ENCODE measurements at places on chromosomes 1 and 21. TPM values are rescaled to one million over a fixed set of nuclear protein-coding genes. Genes with fewer than 3 reads are reported as not detected.

DNA sequence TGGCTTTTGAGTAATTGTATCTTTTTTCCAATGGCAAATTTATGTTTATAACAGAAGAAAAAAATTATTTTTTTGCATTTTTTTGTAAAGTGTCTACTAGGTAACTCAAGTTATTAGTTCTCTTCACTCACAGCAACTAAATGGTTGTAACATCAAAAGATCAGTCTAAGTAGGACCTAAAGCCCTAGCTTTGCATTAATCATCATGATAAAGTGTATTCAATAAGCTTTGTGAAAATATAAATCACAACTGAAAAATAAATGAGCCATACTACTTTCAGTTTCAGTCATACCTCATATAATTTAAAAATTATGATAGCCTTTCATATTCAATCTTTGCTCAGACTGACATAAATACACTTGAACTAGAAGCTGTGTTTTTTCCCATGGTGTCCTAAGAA, 6.9 kb downstream of the TAF5L start:
- H3K36me3 ChIP-seq = peaks cover 1% of the 10 kb centered on the region
- no peaks in the 10 kb centered on the region for H3K27me3 ChIP-seq
- H3K4me1 ChIP-seq = no peaks in the 10 kb centered on the region
- DNase-seq = no peak

- DNase-seq = no peak
- H3K4me3 ChIP-seq = no peak overlapping the region
- no peaks in the 10 kb centered on the region for H3K4me1 ChIP-seq
- no peaks in the 10 kb centered on the region for H3K36me3 ChIP-seq
- H3K27me3 ChIP-seq = no peaks in the 10 kb centered on the region
Observed at GRCh38 chr1:195141294-195141693, 1466.9 kb downstream of the KCNT2 start.

DNA sequence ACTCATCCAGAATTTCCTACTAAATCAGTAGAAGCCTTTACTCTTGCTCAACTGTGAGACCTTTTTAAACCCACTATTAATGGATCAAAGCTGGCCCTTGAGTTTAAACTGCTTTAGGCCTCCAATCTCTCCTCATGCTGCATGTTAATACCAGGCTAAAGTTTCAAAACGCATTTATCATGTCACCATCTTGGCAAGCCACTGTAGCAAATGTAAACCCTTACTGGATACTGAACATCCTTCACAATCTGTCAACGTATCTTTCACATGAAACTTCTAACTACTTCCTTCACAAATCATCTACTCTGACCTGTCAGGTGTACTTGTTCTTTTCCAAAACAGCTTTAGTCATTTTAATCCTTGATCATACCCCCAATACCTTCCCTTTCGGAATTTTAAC, 3.0 kb downstream of the PAXBP1 start:
- no peak for DNase-seq
- H3K36me3 ChIP-seq = peaks cover 1% of the 10 kb centered on the region
- no peak overlapping the region for H3K4me3 ChIP-seq
- H3K27me3 ChIP-seq = no peaks in the 10 kb centered on the region
- no peak overlapping the region for H3K27ac ChIP-seq

- H3K27ac ChIP-seq = peak overlapping the region; percentile 93
- no peaks in the 10 kb centered on the region for H3K36me3 ChIP-seq
- H3K27me3 ChIP-seq = no peaks in the 10 kb centered on the region
- no peak overlapping the region for H3K4me3 ChIP-seq
Observed at GRCh38 chr1:228837817-228838716, 102.8 kb downstream of the RHOU start.

- H3K36me3 ChIP-seq = no peaks in the 10 kb centered on the region
- no peak overlapping the region for H3K27ac ChIP-seq
- no peaks in the 10 kb centered on the region for H3K27me3 ChIP-seq
- DNase-seq = no peak
- H3K4me1 ChIP-seq = peaks cover 9% of the 10 kb centered on the region
- no peak overlapping the region for H3K4me3 ChIP-seq
Observed at GRCh38 chr1:202274611-202275010, 67.1 kb downstream of the UBE2T start.

DNA sequence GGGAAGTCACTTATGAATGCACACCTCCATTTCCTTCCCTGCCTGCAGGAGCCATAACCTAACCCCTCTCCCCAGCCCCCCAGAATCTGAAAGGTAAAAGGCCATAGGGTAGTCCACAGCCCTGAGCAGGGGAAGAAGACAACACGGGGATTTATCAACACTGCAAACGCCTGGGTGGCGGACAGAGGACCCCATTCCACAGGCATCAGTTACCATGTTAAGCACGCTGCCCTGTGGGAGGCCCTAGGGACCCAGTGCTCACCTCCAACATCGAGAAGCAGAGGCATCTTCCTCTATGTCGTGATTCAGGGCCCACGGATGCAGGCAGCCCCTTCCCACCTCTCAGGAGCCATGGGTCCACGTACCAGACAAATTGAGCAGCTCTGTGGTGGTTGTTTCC, 523.8 kb downstream of the MATN1 start:
- H3K4me1 ChIP-seq = no peaks in the 10 kb centered on the region
- no peak overlapping the region for H3K4me3 ChIP-seq
- no peaks in the 10 kb centered on the region for H3K27me3 ChIP-seq
- DNase-seq = no peak

DNA sequence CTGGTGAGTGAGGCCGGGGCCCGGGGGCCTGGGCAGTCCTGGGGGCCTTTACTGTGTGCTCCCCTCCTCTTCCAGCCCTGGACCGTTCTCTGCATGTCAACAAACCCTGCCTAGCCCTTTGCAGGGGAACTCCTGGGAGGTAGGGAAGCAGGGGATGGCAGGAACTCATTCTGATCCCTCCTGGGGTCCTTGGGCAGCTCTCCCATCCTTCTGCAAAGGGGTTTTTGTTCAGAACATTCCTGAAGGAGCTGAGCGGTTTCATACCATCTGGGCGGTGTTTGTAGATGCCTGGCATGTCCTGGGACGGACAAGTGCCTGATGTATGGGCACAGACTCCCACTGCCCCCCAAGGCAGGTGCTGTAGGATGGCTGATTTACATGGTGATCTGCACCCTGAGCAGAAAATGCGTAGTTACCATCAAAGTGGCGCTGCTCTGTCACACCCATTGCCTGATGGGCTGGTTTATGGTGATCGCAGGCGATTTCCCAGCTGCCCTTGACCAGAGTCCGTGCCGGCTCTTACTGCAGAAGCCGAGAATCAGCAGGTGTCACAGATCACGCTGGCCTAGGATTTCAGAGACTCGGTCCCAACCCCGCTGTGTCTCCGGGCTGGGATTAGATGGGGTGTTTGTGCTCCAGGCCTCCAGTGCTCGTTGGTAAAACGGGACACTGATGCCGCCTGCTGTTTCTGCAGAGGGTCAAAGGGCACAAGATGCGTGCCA, 71.6 kb upstream of the TRAPPC10 start:
- peaks cover 34% of the 10 kb centered on the region for H3K4me1 ChIP-seq
- no peaks in the 10 kb centered on the region for H3K36me3 ChIP-seq
- no peak overlapping the region for H3K27ac ChIP-seq
- no peak for DNase-seq
- no peak overlapping the region for H3K4me3 ChIP-seq

DNA sequence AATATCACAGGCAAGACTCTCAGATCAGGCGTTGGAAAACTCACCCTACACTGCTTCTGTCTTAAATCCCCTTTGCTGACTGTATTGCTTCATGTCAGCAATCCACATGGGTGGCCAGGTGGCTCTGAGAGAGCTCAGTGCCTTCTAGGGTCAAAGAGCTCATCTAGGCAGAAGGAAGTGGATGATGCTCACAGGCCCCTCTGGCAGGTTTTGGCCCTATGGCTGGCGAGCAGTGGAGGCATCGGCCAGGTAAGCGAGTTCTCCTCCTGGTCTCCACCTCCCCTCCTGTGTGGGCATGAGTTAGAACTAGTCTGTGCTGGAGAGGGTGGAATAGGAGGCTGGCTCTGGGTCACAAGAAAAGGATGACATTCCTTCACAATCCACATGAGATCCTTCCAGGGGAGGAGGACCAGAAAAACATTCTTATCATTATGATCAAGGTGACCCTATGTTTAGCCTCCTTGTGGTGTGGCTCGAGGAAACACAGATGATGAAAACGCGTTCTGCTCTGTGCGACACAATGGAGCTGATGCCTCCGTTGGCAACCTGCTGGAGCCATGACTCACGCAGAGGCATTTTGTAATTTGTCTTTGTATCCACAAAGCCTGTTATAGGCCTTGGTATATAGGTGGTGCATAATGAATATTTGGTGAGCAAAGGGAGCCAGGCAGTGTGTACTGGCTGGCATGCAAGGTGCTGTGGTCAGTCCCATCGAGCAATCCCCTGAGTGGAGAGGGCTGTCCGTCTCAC, 264.6 kb upstream of the RAB4A start:
- no peaks in the 10 kb centered on the region for H3K36me3 ChIP-seq
- no peak overlapping the region for H3K4me3 ChIP-seq
- no peaks in the 10 kb centered on the region for H3K27me3 ChIP-seq
- peaks cover 15% of the 10 kb centered on the region for H3K4me1 ChIP-seq

- H3K36me3 ChIP-seq = no peaks in the 10 kb centered on the region
- no peaks in the 10 kb centered on the region for H3K27me3 ChIP-seq
- H3K4me1 ChIP-seq = no peaks in the 10 kb centered on the region
Observed at GRCh38 chr21:43297391-43297981, 128.7 kb downstream of the CRYAA start.

DNA sequence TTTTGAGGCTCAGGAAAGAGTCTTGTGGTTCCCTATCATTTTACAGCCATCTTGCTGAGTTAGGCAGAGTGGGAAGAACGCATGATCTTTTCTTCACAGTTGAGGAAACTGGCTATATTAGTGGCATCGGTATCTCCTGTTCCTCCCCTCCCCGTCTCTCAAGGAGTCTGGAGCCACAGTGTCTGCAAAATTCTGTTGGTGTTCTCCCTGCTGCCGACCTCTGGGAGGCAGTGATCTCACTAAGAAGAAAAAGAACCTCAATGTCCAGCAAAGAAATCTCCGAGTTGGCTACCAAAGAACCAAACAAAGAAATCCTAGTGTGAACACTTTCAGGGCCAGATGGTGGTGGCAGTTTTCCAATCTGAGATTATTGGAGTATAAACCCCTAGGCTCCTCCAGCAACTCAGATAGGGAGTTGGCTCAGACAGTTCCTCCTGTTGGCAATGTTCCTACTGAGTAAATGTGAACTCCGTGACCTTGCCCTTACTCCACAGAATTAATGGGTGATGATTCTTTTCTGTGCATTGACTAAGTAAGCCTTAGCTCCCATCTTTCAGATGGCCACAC, 41.2 kb downstream of the PRAMEF20 start:
- DNase-seq = no peak
- no peaks in the 10 kb centered on the region for H3K36me3 ChIP-seq
- no peak overlapping the region for H3K27ac ChIP-seq
- H3K4me1 ChIP-seq = no peaks in the 10 kb centered on the region
- H3K4me3 ChIP-seq = no peak overlapping the region

DNA sequence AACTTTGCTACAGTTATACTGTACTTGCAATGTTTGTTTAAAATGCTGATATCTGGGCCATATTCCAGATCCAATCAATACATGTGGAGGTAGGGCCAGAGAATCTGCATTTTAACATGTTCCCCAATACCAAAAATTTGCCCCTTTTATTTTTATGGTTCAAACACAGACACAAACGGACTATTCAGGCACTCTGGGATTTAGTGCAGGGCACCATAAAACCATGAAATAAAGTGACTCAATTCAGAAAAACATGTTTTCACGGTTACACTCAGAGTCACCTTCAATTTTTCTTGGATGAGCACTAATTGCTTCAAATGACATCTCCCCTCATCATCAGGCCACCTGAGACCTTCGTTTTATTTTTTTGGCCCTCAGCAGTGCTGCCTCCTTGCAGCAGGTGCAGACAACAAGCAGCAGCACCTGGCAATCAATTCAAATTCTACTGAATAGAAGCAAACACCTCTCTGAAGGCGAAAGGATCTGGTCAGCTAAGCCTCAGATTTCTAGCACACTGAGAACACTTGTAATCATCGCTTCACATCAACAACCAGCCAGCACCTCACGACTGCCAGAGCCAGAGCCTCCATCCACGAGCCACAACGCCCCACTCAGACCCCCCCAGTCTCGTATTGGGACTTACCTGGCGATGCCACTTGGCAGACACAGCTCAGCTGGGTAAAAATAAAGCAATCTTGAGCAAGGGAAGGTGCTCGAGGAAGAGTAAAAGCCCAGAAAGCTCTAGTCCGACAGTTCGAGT, 1.1 kb downstream of the ERO1B start:
- peak overlapping the region; percentile 81 for H3K4me3 ChIP-seq
- H3K27me3 ChIP-seq = no peaks in the 10 kb centered on the region
- peak; percentile 76 for DNase-seq
- H3K4me1 ChIP-seq = peaks cover 6% of the 10 kb centered on the region
- no peaks in the 10 kb centered on the region for H3K36me3 ChIP-seq
- H3K27ac ChIP-seq = peak overlapping the region; percentile 85

GRCh38 chr1:198935306-198935921, 296.6 kb downstream of the PTPRC start:
- H3K27ac ChIP-seq = peak overlapping the region; percentile 74
- no peaks in the 10 kb centered on the region for H3K27me3 ChIP-seq
- peaks cover 9% of the 10 kb centered on the region for H3K4me1 ChIP-seq
- H3K36me3 ChIP-seq = no peaks in the 10 kb centered on the region
- H3K4me3 ChIP-seq = no peak overlapping the region
- peak; percentile 55 for DNase-seq

GRCh38 chr1:229843627-229844238, 217.7 kb downstream of the URB2 start:
- H3K27ac ChIP-seq = peak overlapping the region; percentile 78
- DNase-seq = peak; percentile 13
- H3K4me3 ChIP-seq = no peak overlapping the region
- H3K27me3 ChIP-seq = no peaks in the 10 kb centered on the region
- H3K36me3 ChIP-seq = no peaks in the 10 kb centered on the region

GRCh38 chr1:181501612-181502011, 18.3 kb downstream of the CACNA1E start:
- no peak overlapping the region for H3K4me3 ChIP-seq
- no peak for DNase-seq
- no peaks in the 10 kb centered on the region for H3K36me3 ChIP-seq
- H3K4me1 ChIP-seq = no peaks in the 10 kb centered on the region

GRCh38 chr1:161080441-161081405, 8.6 kb downstream of the NECTIN4 start:
- H3K4me1 ChIP-seq = peaks cover 11% of the 10 kb centered on the region
- no peaks in the 10 kb centered on the region for H3K27me3 ChIP-seq
- no peaks in the 10 kb centered on the region for H3K36me3 ChIP-seq

GRCh38 chr1:179923029-179923428, 31.6 kb upstream of the CEP350 start:
- H3K4me3 ChIP-seq = no peak overlapping the region
- no peak overlapping the region for H3K27ac ChIP-seq
- DNase-seq = no peak
- H3K36me3 ChIP-seq = peaks cover 6% of the 10 kb centered on the region
- H3K4me1 ChIP-seq = peaks cover 4% of the 10 kb centered on the region

KLHL20 gene
- total RNA-seq = 36.4 TPM

MXRA8 gene
- 57.1 TPM for total RNA-seq

Measured in thyroid gland (tissue), 4 donors.